ENCODE measurements at places on chromosomes 6 and 20.

DNA sequence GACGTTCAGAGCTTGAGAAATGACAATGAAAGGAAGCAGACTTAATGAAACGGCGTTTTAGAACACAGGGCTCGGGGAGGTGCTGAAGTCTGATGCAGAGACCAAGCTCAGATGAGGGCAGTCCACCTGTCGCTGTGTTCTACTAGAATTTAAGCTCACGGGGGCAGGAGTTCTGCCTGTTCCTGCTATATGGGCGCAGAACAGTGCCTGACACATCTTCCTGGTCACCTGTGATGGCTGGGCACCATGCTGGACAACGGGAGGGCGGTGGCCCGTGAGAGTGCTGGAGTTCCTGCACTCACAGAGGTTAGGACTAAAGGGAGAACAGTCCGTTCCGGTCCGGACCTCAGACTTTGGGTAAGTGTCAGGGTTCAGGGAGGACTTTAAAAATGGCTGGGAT is 130.6 kb downstream of the ERMARD start:
- no peak for DNase-seq

DNA sequence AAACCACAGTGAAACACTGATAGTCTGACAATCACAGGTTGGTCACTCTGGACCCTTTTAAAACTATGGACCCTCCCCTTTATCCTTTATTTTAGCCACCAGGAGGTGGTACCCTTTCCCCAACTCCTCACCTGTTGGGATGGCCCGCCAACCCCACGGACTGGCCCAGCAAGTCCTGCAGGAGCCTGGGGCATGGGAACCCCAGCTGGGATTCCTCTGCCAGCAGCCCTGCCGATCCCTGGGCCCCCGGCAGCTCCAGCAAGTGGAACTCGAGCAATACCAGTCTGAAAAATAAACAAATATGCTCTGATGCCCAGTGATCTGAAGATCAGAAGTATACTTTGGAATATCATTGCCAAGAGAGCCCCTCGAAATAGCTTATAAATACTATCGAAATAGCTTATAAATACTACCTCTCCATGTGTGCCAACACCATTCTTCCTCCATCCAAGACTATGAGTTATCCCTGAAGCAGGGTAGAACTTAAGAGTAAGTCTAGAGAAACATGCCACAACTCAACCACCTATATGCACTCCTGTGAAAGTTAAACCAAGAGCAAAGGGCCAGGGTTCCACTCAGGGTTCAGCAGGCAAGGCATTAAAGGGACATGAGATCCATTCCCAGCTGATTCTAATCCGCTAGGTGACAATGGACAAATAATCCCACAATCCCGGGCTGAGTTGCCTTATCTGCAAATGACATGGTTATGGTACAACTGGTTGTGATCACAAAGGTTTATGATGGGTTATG is 6.8 kb downstream of the SNRPB start:
- no peak for DNase-seq

DNA sequence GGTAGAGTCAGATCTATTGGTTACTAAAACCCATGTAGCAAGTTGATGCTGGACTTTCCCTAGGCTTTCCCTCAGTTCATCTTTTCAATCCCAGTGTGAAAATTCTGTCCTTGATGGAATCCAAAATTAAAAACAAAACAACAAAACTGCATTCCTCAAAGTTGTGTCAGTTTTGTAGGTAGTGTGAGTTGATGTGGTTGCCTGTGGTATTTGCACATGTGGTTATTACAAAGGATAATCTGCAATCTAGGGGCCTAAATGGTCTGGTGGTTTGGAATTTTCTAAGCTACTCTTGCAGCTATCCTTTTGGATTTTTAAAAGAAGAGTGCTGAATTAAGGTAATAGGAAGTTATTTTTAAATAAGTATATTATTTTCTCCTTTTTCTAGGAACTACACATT is 132.2 kb upstream of the SCGN start:
- DNase-seq: no peak

DNA sequence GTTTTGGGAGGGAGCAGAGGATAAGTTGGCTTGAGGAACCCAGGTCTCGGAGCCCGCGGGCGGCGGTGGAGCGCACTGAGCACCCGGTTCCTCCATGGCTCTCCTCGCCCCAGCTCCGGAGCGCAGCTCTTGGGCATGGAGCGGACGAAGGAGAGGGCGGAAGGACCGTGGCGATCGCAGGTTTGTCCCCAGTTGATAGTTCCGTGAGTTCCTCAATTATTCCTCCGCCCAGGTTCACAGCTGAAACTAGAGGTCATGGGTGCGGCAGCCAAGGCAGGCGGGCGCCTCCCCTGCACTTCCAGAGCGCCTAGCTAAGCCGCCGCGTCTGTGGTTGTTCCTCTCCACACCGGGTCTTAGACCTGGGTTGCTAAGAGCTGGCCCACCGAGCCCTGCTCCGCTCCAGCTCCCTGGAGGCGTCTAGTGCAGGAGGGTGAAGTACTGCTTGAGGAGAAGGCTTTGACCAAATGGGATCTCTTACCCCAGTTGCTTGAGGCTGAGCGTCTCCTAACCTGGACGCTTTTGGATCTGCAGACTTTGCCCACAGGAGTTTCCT is at the start of gene HTR1B:
Gene HTR1B, minus strand, starts transcription at position 184 of the 553 bp plus-strand sequence. Its CDS starts 88 bp downstream, at position 96.
- DNase-seq: no peak

DNA sequence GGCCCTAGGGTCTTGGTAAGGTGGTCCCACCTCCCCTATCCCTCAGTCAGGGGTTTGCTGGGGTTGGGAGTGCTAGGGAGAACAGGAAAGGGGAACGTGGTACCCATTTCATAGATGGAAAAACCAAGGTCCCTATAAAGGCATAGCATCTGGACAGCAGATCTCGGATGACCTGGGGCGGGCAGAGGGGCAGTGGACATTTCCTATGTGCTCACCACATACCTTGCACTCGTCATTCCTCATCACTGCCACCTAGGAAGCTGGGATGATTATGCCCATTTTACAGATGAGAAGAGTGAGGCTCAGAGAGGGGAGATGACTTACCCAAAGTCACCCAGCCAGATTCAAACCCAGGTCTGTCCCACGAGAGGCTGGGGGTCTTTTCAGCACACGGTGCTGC is 12.1 kb downstream of the MYLK2 start:
- DNase-seq: no peak

DNA sequence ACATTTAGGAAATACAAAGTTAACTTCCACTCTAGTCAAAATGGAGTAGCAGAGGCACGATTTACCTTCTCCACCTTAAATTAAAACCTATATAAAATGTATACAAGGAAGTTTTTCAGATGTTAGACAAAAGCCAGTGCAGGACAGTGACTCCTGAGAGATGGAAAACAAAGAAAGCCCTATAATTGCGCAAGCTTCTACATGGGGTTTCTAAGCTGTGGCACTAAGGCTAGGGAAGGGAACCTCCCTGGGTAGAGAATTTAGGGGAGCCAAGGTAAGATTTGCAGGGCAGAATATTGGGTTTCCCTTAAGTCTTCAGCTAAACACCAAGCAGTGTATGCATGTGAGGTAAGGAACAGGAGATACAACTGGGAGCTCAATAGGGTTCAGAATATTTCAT is 18.5 kb upstream of the ZC3H12D start:
- no peak for DNase-seq

DNA sequence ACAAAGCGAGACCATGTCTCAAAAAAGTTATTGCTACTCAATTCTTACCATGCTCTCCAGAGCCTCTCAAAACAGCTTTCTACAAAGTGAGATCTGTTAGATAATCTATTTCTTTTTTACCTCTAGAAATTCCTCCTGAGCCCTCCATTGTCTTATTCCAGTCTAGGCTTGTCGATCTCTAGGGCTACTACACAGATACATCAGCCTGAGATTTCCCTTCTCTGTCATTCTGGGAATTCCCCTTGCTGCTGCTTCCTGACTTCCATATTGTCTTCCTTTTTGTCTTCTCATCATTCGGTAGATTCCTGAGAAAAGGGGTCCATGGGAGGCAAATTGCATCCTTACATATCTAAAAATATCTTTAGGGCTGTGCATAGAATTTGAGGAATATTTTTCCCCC is 75.6 kb upstream of the GNRH2 start:
- no peak for DNase-seq

GRCh38 chr6:30931969-30932645 is at the start of gene SFTA2:
Gene SFTA2, minus strand, starts transcription at chr6:30932170. Its CDS starts 74 bp downstream, at chr6:30932096.
- DNase-seq: no peak

- DNase-seq: no peak
Observed at GRCh38 chr6:21871831-21872230, 278.3 kb downstream of the SOX4 start.

DNA sequence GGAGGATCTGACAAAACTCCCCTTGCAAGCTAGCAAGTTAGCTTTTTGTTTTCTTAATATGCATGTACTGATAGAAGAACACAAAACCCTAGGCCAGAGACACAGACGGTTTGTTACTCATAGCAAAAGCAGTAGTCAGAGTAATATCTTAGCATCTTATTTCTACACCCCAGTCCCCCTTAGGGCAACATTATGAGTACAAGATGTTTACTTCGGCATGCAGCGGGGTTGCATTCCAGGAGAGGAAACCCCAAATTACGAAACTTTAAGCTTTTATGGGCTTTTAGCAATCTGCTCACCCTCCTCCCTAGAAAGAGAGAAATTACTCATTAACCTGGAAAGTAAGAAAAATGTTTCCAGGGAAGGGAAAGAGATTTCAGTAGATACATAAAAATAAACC is 1286.9 kb downstream of the EPHA7 start:
- DNase-seq: no peak

GRCh38 chr6:33984466-33985312 is 161.2 kb downstream of the GRM4 start:
- DNase-seq: no peak

DNA sequence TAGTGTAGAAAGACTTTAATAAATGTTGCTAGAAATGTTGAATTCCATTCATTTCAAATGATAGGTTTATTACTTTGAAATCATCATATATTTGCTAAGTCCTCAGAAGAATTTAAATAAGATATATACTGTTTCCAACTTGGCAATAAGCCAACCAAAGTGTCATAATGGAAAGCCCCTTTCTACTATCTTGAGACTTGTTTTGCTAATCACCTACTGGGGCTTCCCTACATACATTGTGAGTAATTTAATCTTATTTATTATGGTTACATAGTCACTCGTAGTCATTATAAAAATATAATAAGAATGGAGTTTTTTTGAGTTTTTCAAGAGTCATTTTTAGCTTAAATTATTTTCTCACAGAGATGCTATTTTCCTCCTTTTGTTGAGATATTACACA is 20.7 kb downstream of the COL19A1 start:
- DNase-seq: no peak

- no peak for DNase-seq
Observed at GRCh38 chr6:320351-321157, 28.3 kb downstream of the DUSP22 start.

GRCh38 chr6:149334682-149335160 is 17.2 kb downstream of the TAB2 start:
- no peak for DNase-seq

GRCh38 chr20:42007251-42007650 is 389.1 kb upstream of the CHD6 start:
- DNase-seq: no peak

DNA sequence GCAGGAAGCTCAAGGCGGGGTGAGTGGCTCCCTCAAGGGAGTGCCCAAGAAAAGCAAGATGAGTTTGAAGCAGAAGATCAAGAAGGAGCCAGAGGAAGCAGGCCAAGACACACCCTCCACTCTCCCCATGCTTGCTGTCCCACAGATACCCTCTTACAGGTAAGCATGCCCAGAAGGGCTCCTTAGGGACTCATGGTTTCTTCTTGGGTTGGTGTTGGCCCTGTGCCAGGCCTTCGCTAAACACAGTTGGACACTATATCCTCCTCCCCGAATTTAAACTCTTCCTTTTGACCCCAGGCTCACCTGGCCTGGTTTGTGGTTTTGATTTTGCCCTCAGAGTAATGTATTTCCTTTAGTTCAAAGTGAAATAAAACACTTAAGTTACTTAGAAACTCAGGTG is 5.1 kb downstream of the BRPF3 start:
- no peak for DNase-seq

GRCh38 chr6:170116636-170117035 is 174.2 kb downstream of the DLL1 start:
- DNase-seq: no peak

DNA sequence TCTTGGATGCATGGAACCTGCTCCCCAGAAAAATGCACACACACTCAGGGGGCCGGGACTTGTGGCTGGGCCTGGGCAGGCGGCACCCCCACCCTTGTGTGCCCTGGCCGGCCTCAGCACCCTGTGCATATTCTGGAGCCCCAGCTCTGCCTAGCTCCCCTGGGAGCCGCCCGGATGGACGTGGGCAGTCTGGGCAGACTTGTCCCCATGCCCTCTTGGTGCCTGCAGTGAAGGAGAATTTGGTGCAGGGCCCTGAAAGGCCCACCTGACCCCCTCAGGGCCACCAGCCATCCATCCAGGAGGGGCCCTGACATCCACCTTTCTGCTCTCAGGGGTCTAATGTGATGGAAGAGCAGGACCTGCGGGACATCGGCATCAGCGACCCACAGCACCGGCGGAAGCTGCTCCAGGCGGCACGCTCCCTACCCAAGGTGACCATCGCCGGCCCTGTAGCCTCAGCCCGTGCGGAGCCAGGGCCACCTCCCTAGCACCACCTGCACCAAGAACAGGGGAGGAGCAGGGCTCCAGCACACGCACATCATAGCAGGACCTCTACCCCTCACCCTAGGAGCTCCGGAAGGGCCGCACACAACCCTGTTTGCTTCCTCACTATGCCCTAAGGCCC is 62.8 kb downstream of the TCP11 start:
- DNase-seq: no peak

DNA sequence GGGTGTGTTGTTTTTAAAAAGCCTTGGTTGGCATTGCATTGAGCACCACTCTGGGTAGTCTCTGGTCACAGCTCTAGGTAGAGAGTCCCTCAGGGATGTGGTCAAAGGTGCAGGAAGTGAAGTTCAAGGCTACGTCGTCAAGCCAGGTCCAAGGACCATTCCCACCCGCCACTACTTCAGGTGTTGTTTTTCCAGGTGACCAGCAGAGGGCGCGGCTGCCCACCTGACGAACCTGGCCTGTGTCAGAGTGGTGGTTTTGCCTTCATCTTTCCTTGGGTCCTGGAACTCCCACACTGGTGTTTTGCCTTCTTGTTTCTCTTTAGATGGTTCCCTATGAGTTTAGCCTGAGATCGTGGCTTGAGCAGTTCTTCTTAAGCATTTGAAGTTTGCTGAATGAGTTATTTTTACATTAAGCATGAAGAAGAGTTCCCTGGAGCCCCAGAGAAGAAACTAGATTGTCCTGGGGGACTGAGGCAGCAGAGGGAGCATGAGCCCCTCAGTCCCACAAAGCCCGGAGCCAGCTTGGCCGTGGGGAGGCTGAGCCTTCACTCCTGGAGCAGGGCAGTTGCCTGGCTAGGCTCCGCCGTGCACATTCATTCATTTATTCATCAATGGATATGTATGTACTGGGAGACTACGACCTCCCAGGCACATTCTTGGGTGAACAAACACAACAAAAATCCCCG is 5.6 kb upstream of the PHACTR3 start:
- DNase-seq: peak; percentile 83

GRCh38 chr6:137155830-137156229 is 17.6 kb downstream of the IL22RA2 start:
- peak; percentile 14 for DNase-seq

- DNase-seq: no peak
Observed at GRCh38 chr6:38997128-38997761, 51.3 kb upstream of the GLP1R start.

DNA sequence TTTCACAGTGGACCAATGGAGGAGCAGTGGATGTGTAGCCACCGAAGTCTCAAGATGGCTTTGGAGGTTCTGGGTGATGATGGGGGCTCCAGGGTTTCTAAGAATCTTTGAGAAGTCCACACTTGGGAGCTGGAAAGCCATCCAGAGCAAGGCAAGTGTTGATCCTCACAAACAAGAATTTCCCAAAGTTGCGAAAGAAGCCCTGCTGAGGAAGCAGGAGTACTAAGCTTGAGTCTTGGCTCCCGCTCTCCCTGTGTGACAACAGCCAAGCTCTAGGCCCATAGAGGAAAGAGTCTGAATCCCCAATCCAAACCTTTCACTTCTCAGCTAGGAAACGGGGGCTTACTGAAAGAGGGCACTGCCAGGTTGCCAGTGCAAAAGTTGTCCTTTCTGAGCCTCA is 106.0 kb downstream of the EDN3 start:
- no peak for DNase-seq
